ENCODE measurements at places on chromosomes 3 and 15.

- no peak for DNase-seq
Observed at GRCh38 chr15:34729886-34730285, 24.9 kb downstream of the GJD2 start.

GRCh38 chr3:37041546-37042195 lies 48.4 kb downstream of the MLH1 start:
- no peak for DNase-seq

- peak; percentile 35 for DNase-seq
Observed at GRCh38 chr3:23474580-23475357, 271.6 kb downstream of the UBE2E2 start.

GRCh38 chr15:90671216-90671615 lies 45.9 kb upstream of the BLM start:
- DNase-seq = no peak

GRCh38 chr3:155852341-155852740 lies 1.9 kb downstream of the SLC33A1 start:
- no peak for DNase-seq

- no peak for DNase-seq
Observed at GRCh38 chr3:20488151-20488550, 302.1 kb upstream of the SGO1 start.

DNA sequence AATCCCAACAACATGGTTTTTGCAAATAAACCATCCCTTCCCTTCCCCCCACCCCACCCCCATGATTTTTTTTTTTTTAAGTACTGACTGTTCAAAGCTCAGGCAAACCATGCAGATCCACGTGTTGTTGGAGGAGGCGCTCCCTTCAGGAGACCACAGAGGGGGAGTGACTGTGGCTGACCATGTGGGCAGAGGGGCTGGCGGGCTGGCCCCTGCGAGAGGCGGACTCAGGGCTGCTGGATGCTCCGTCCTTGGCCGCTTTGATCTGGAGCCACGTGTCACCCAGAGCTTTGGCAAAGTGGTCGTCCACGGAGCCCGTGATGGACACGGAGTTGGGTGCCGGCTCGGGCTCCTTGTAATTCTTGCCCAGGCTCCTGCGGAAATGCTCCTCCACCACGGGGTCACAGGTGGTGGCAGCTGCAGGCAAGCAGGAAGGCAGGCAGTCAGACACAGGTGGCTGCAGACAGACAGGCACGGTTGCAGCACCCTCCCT lies 85.3 kb downstream of the VGLL4 start:
- no peak for DNase-seq

DNA sequence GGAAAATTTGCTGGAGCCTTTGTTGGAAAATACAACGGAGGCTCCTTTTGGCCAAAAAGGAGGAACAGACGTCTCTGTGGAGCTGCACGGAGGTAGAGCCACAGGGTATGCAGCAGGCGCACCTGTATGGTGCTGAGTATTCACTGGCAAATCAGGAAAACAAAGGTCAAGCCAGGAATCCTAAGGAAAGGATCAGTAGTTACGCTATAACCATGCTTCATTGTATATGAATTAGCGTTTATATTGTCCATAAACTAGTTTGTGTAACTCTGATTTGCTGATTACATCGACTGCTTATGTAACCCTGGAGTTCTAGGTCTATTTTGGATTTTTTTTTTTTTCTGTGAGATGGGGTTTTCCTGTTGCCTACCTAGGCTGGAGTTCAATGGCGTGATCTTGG lies 45.4 kb downstream of the LPP start:
- DNase-seq = no peak

- no peak for DNase-seq
Observed at GRCh38 chr3:42713747-42714146, 11.1 kb upstream of the HHATL start.

GRCh38 chr15:66681395-66681794 lies 20.6 kb upstream of the SMAD6 start:
- no peak for DNase-seq

DNA sequence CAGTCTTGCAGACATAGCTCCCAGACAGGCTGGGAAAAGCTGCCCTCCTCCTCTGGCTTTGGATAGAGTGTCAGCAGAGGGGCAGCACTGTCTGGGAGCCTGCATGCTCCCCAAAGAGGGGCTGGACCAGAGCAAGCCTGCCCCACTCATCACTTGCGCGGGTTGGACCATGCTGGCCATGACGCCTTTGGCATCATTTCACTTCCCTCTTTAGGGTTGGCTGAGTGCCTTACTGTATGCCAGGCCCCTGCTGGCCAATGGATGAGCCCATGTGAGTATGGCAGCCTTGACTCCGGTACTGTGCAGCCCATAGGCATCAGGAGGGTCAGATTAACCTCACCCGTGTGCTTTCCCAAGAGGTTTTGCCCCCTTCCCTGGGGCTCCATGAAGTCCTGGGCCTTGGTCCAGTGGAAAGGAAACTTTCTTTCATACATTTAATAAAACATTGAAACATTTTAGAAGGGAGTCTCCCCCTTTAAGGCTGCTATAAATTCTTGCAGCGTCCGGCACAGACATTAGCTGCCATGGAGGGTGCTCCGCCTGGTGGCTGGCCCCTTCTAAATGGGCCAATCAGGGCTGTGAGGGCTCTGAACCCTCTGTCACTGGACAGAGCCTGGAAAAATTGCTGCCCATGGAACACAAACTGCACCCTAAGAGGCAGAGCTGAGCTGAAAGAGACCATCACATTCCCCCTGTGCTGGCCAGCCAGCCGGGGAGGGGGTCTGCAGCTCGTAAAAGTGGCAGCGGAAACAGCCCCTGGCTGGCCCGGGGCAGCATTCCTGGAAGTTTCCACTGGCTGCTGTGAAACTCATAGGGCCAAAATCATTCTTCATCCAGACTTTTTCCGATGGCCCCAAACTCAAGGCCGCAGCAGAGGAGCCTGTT lies 20.8 kb upstream of the DUSP7 start:
- DNase-seq = no peak

DNA sequence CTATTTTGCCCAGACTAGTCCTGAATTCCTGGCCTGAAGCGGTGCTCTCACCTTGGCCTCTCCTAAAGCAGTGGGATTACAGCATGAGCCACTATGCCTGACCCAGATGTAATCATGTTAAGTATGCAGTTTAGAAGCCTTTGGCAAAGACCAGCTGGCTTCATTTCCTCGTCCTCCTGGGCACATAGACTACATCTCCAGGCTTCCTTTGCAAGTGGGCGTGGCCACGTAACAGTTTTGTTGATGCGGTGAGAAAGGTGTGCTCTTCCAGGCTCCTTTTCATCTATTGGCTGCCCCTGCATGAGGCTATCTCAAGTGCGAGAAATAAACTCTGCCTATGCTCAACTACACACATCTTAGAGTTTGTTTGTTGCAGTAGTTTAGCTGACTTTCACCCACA lies 13.0 kb downstream of the SV2B start:
- DNase-seq = no peak

- no peak for DNase-seq
Observed at GRCh38 chr3:8972639-8973038, 9.4 kb upstream of the RAD18 start.

- no peak for DNase-seq
Observed at GRCh38 chr15:94844538-94845389, 613.4 kb downstream of the MCTP2 start.

DNA sequence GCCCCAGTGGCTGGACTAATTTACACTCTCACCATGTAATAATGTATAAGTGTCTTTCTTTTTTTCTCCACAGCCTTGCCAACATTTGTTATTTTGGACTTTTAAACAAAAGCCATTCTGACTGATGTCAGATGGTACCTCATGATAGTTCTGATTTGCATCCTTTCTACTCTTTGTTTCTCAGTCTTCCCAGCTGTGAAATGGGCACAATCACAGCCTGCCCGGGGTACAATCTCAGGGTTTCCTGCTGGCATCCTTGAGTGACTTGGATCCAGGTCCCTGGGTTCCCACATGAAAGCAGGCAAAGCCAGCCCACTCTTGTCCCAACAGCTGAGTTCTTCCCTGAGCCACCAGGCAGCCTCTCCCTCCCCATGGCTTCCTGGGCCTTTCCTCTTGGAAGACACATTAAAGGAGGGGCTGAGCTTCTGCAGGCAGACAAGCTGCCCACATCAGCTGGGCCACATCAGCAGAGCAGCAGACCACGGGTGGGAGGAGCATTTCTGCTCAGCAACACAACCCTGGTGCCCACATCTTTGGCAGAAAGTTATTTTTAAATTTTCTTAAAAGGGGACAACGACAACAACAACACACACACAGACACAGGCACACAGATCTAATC lies 82.0 kb downstream of the MYLK start:
- no peak for DNase-seq

DNA sequence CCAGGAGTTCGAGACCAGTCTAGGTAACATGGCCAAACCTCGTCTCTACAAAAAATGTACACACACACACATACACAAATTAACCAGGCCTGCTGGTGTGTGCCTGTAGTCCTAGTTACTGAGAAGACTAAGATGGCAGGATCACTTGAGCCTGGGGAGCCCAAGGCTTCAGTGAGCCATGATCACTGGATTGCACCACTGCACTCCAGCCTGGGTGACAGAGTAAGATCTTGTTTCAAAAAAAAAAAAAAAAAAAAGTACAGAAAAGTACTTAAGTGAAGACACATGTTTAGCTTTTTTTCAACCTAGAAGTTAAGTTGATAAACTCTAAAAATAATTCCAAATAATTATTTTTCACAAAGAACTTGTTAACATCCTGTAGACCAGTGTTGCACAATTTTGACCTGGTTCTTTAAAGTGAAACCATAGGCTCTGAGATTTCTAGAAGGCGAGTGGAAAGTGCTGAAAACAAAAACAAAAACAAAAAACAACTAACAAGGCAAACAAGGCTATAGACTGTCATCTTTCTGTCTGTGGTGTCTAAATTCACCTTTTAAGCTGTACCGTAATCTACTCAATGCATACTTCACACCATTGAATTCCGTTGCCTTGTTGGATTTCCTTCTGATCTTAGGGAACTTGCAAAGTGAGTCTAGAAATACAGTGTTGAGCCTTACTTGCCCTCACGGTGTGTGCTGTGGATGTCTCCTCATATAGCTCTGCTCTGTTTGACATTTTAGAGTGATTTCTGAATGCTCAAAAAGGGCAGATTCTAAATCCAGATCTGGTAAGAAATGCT lies 63.5 kb downstream of the CHST2 start:
- DNase-seq = no peak

- DNase-seq = no peak
Observed at GRCh38 chr3:8784676-8785435, 15.4 kb upstream of the OXTR start.

GRCh38 chr3:46269556-46269955 lies 27.3 kb downstream of the CCR3 start:
- DNase-seq = peak; percentile 40

DNA sequence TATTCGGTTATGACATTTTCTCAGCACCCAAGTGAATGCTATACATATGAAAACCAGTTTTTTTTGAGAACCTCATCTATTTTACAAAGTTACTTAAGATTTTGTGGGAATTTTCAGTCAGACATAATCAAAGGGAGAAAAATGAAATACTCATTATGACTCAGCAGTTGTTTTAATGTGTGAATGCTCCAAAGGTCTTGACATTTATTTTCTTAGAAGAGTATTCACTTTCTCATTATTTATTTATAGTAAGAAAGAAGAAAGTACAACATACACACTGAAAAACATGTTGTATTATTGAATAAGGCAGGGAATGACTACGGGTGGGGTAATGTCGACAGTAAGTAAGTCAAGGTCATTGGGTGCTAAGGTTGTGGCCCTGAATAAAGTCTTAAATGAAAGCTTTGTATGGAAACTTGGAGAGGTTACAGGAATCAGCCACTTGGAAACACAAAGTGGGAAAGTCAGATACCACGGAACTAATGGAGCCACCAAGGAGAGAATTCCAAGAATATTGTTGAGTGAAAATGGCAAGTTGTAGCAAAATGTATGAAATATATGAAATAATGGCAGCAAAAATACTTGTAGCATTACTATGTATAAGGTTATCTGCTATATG lies 844.5 kb downstream of the TBL1XR1 start:
- no peak for DNase-seq

DNA sequence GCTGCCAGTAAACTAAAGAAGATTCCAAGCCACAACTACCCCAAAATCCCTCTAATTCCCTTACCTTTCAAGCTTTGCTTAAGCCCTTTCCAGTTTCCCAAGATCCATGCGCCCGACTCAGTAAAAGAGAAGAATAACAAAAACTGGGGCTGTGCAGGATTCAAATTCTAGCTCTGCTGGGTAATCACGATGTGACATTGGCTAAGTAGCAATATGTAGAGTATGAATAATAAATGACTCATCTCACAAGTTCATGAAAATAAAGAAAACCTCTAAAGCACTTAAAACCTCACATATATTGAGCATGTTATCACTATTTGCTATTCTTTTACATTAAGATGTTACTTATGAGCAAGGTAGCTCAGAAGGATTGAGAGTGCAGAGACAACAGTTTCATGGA lies 522.2 kb upstream of the ZNF717 start:
- no peak for DNase-seq

- DNase-seq = no peak
Observed at GRCh38 chr3:133758964-133759739, 13.0 kb downstream of the TF start.

GRCh38 chr3:189860296-189860695 lies 229.1 kb downstream of the TP63 start:
- DNase-seq = no peak

DNA sequence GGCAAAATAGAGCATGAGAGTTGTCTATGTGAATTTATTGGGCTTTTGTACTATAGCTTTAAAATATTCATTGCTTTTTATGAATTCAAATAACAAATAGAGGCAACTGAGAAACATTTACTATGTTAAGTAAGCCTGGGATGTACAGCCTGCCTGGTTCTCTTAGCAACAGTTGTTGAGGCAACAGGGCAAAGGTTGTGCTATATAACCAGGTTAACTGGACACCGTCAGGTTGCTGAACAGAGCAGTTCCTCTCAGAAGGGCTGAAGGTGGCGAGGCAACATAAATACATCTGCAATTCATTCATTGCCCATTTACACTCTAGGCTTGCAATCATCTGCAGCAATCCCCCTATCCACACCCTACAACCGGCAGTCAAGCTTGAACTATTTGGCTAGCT lies 78.2 kb downstream of the GTF2E1 start:
- no peak for DNase-seq

- no peak for DNase-seq
Observed at GRCh38 chr3:170023165-170023564, 14.6 kb upstream of the GPR160 start.

GRCh38 chr3:61518590-61518989 lies 42.8 kb upstream of the PTPRG start:
- no peak for DNase-seq

DNA sequence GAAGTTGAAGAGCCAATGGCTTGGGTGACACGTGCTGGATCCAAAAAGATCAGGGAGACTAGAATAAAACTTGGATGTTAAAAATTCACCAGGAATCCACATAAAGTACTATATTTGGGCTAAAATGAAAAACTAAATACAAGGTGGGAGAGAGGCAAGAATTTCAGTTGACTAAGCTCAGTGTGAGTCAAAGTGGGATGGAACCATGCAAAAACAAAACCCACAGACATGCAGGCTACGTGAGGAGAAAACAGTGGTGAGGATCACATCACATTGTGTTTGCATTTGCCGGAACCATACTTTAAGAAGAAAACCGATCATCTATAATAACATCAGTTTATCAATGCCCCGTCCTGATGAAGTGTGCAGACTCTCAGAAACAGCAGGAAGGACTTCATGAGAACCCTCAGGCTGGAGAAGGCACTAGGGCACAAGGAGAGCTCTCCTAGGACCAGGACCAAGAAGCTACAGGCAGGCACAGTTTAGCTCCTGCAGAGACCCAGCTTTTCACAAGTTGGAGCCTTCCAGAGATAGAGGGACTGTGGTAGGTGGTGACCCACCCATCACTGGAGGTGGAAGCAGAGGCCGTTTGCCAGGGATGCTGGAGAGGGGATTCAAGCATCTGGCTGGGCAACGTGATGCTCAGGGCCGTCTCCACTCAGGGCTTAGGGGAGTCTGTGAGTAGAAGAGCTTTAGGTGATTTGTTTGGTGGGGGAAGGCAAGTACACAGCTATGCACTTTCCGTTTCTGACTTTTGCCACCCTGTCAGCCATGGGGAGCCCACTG lies 29.0 kb upstream of the NR2E3 start:
- DNase-seq = no peak

Data from Jurkat, Clone E6-1 (cell line).